Type B pancreatic cell (in vitro differentiated cells): ENCODE measurements at places on chromosomes 16 and 17.

DNA sequence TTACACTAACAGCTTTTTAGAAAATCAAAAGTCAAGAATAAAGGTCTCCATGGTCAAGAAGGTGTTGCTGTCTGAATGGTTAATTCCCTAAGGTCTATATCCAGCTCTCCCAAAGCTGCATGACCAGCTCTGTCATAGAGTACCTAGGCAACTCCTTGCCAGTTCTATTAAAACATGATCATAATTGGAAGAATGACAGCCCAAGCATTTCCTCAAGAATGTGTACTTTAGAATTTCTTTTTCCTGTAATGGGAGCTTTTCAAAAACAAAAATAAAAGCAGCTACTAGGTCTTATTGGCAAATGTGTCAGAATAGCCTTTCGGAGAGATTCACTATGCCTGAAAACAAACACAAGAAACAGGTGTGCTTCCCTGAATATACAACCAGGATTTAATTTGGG lies 7.9 kb downstream of the SPOP start:
- H3K27me3 ChIP-seq, result no peaks in the 10 kb centered on the region
- peaks cover 12% of the 10 kb centered on the region for H3K36me3 ChIP-seq
- H3K27ac ChIP-seq, result no peak overlapping the region
- DNase-seq, result no peak

- DNase-seq, result no peak
- H3K36me3 ChIP-seq, result no peaks in the 10 kb centered on the region
- no peak overlapping the region for H3K4me3 ChIP-seq
- H3K27me3 ChIP-seq, result peaks cover 12% of the 10 kb centered on the region
Measured at GRCh38 chr17:10233161-10233560, 34.8 kb upstream of the GAS7 start.

DNA sequence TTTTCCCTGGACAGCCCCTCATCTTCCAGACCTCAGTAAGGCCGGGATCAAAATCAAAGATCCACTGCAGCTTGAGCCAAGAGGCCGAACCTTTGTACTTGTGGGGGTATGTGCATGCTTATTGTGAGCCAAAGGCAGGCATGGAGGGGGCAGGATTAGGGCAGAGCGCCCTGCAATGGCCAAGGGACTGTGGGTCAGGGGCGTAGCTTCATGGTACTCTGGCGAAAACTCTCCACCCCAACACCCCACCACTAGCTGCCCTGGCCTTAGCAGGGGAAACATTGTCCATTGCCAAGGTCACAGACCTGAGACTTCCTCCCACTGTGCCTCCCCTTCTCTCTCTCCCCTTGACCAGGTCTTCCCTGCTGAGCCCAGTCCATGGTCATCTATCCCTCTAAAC lies 90.1 kb downstream of the TMEM132E start:
- H3K27ac ChIP-seq, result no peak overlapping the region
- no peak for DNase-seq
- peaks cover 52% of the 10 kb centered on the region for H3K27me3 ChIP-seq
- no peak overlapping the region for H3K4me3 ChIP-seq
- no peaks in the 10 kb centered on the region for H3K36me3 ChIP-seq

- H3K27ac ChIP-seq, result no peak overlapping the region
- peaks cover 11% of the 10 kb centered on the region for H3K4me1 ChIP-seq
- no peak overlapping the region for H3K4me3 ChIP-seq
- H3K27me3 ChIP-seq, result no peaks in the 10 kb centered on the region
Measured at GRCh38 chr17:20916383-20916782, 126.4 kb downstream of the USP22 start.

DNA sequence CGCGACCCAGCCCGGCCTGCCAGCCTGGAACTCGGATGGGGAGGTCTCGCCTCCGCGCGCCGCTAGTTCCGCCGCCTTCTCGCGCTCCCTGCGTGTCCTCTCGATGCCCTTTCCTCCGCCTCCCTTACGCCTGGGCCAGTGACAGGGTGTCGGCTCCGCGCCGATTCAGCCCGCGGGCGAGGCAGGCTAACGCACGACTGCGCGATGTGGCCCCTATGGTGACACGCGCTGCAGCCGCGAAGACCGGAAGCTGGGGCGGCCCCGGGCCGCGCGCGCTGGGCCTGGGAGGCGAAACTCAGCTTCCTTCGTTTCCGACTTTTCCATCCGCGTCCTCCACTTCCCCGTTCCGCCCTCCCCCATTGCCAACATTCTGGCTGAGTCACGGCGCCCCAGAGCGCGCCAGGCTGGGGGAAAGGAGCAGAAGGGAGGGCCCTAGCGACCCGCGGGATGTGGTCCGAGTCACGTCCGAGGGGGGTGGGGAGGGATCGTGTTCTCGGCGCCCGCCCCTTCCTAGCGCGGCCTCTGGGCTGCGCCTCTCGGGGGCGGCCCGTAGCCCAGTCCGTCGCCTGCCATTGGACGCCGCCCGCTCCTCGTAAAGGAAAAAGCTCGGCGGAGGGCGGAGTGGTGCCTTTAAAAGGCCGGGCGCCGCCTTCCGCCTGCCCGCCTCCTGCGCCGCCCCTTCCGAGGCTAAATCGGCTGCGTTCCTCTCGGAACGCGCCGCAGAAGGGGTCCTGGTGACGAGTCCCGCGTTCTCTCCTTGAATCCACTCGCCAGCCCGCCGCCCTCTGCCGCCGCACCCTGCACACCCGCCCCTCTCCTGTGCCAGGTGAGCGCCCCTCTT lies at the start of gene ALDOA:
Gene ALDOA (plus strand): TSS at position 659 of the 841 bp plus-strand sequence. CDS start 1,138 bp downstream, outside the sequence.
- H3K36me3 ChIP-seq, result peaks cover 24% of the 10 kb centered on the region
- H3K27me3 ChIP-seq, result no peaks in the 10 kb centered on the region
- peak within 1 kb of the TSS; percentile 96 for H3K27ac ChIP-seq
- peaks cover 16% of the 10 kb centered on the region for H3K4me1 ChIP-seq
- H3K4me3 ChIP-seq, result peak within 1 kb of the TSS; percentile 92

DNA sequence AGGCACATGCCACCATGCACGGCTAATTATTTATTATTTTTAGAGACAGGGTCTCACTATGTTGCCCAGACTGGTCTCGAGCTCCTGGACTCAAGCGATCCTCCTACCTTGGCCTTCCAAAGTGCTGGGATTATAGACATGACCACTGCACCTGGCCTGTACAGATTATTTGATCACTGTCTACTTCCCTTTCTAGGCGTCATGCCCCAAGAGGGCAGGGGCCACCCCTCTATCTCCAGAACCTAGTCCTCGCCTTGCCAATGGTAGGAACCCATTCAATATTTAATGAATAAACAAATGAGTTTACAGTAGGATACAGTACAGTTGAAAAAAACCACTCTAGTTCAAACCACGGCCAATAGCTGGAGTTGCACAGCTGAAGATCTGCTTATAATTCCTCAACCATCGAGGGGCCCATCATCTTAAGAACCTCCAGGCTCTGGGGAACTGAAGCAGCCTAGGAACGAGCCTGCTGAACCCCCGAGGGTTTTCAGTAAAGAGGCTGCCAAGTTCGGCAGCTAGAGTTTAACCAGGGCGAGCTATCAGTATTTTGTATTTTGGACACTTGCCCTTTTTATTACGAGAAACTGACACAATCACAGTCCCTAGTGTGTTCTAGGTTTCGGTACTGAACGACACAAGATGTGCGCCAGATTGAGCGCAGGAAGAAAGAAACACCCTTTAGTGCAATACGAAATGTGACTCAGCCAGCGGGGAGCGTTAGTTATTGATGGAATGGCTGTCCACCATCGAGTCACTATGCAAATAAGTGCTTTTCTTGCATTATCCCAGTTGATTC lies 14.6 kb downstream of the ADCY9 start:
- H3K36me3 ChIP-seq, result peaks cover 8% of the 10 kb centered on the region
- peaks cover 4% of the 10 kb centered on the region for H3K4me1 ChIP-seq

DNA sequence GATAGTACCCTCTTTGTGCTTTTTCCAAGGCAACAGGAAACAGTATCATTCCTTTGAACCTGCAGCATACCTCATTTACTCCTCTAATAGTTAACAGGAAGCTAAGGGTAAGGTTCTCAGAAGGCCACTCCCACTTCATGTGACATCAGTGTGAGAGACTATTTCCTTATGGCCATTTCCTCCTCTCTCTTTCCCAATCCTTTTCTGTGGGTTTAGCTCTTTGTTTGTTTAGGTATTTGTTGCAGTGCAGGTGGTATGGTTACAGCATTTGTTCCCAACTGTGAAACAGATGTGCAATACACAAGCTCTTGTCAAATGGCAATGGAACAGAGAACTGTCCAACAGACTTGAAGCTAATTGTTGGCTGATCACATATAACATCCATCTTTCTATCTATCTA lies 14.7 kb downstream of the TMC5 start:
- DNase-seq, result no peak
- H3K36me3 ChIP-seq, result no peaks in the 10 kb centered on the region
